ENCODE measurements at places on chromosomes 16 and 17. TPM values are rescaled to one million over a fixed set of nuclear protein-coding genes. Genes with fewer than 3 reads are reported as not detected.
A peak's percentile ranks its signal among the peaks of the same experiment; 100 is the strongest.

DNA sequence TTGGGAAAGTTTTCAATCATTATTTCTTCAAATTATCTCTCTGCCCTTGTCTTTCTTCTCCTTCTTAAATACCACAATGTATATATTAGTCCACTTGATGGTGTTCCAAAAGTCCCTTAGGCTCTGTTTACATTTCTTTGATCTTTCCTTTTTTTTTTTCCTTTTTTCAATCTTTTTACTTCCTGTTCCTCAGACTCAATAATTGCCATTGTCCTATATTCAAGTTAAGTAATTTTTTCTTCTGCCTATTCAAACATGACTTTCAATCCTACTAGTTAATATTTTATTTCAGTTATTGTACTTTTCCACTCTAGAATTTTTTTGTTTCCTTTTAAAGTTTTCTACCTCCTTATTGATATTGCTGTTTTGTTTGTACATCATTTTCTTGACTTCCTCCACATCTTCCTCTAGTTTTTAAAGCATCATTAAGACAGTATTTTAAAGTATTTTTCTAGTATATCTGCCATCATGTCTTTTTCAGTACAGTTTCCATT is 15.8 kb upstream of the UQCRC2 start:
- no peaks in the 10 kb centered on the region for H3K36me3 ChIP-seq
- H3K27ac ChIP-seq: no peak overlapping the region
- no peaks in the 10 kb centered on the region for H3K4me1 ChIP-seq
- no peak overlapping the region for H3K4me3 ChIP-seq

DNA sequence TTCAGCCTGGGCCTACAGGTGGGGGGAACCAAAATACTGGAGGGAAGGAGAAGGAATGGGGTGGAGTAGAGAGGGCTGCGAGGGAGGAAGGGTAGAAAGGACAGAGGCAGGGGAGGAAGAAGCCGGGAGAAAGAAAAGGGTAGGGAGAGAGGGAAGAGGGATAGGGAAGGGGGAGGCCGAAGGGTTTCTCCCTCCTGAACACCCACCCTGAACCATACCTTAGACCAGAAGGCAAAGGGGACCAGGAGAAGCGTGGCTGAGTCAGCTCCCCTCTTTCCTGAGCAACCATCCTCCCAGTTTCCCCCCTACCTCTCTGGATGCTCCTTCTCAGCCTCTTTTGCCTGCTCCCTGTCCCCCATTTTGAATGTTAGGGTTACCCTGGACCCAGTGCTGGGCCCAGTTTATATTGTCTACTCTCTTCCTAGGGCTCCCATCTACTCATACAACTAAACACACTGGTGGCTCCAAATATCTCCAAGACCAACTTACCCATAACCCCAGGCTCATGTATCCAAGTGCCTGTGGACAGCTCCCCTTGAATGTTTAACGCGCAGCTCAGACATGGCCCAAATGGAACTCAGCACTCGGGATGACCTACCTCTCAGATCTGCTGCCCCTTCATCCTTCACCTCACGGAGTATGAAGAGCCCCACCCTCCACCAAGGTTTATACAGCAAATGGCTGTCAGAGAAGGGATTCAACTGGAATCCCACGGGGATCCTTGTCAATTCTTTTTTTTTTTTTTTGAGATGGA is 7.8 kb downstream of the TSPOAP1 start:
- H3K27ac ChIP-seq: no peak overlapping the region
- H3K27me3 ChIP-seq: peaks cover 11% of the 10 kb centered on the region
- H3K4me1 ChIP-seq: peaks cover 9% of the 10 kb centered on the region
- peaks cover 8% of the 10 kb centered on the region for H3K36me3 ChIP-seq
- DNase-seq: peak; percentile 0

GRCh38 chr16:57564571-57565270 is 22.3 kb downstream of the ADGRG5 start:
- H3K27ac ChIP-seq: no peak overlapping the region
- no peak for DNase-seq
- no peak overlapping the region for H3K4me3 ChIP-seq
- no peaks in the 10 kb centered on the region for H3K4me1 ChIP-seq
- peaks cover 12% of the 10 kb centered on the region for H3K27me3 ChIP-seq
- peaks cover 28% of the 10 kb centered on the region for H3K36me3 ChIP-seq

The ZNRF1 gene
- 55.3 TPM for total RNA-seq

- no peaks in the 10 kb centered on the region for H3K4me1 ChIP-seq
- DNase-seq: no peak
- H3K4me3 ChIP-seq: no peak overlapping the region
- no peaks in the 10 kb centered on the region for H3K36me3 ChIP-seq
- no peak overlapping the region for H3K27ac ChIP-seq
Measured at GRCh38 chr17:27413792-27414191, 42.5 kb upstream of the KSR1 start.

The ENPP7 gene
- total RNA-seq: not detected

The SMIM5 gene
- 0.20 TPM for total RNA-seq

The GPR142 gene
- 20.7 TPM for total RNA-seq

DNA sequence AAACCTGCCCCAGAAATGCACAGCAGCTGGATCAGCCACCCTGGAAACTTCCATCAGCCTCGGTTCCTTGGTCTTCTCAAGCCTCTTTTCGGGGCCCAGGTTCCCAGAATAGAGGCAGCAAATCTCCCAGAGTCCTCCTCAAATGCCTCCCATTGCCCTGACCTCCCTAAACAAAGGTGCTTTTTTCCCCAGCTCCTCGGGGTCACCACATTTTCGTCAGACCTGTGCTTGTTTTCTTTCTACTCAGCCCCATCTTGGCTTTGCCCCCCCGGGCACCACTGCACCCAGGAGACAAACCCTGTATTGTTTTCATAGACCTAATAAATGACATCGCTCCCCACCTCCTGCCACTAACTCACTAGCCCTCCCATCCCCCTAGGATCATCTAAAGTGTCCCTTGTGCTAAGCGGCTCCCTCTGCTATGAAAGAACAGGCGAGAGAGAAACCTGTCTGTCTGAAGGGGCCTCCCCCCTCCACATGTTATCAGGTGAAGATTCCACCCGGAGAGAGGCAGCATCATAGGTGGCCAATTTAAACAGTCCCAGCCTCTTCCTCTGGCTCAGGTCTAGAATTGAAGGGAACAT is 451.1 kb downstream of the SOX9 start:
- peaks cover 16% of the 10 kb centered on the region for H3K4me1 ChIP-seq
- H3K27me3 ChIP-seq: peaks cover 11% of the 10 kb centered on the region
- no peak overlapping the region for H3K27ac ChIP-seq
- DNase-seq: no peak

- H3K36me3 ChIP-seq: peaks cover 13% of the 10 kb centered on the region
- no peak overlapping the region for H3K4me3 ChIP-seq
- no peak for DNase-seq
Measured at GRCh38 chr17:202501-202951, 21.1 kb upstream of the DOC2B start.

DNA sequence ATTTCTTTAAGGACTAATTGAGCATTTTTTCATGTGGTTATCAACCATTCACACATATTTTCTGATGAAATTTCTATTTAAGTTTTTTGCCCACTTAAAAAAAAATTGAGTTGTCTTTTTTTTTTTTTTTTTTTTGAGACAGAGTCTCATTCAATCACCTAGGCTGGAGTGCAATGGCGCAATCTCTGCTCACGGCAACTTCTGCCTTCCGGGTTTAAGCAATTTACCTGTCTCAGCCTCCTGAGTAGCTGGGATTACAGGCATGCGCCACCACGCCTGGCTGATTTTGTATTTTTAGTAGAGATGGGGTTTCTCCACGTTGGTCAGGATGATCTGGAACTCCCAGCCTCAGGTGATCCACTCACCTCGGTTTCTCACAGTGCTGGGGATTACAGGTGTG is 34.3 kb downstream of the RAB11FIP3 start:
- H3K4me1 ChIP-seq: peaks cover 14% of the 10 kb centered on the region
- no peak overlapping the region for H3K27ac ChIP-seq
- H3K36me3 ChIP-seq: no peaks in the 10 kb centered on the region
